ENCODE measurements at places on chromosomes 5 and 9.

DNA sequence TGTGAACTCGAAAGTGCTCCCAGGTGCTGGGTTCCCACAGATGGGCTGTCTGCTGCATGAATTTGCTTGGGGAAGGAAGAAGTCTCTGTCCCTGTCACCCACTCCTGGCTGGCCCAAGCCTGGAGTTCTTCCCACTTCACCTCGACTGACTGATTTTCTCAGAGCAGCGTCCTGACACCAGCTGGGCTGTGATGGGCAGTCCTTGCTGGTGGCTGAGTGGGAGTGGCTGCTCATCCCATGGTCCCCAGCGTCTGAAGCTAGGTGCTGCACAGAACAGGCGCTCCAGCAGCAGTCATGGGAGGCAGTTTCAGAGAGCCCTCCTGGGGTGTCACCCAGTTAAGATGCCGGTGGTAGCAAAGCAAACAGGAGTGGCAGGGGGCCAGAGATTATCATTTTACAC, 10.1 kb upstream of the NEURL1B start:
- DNase-seq: no peak

- no peak for DNase-seq
These were observed 171.9 kb upstream of the ELL2 start for GRCh38 chr5:96133341-96134079.

DNA sequence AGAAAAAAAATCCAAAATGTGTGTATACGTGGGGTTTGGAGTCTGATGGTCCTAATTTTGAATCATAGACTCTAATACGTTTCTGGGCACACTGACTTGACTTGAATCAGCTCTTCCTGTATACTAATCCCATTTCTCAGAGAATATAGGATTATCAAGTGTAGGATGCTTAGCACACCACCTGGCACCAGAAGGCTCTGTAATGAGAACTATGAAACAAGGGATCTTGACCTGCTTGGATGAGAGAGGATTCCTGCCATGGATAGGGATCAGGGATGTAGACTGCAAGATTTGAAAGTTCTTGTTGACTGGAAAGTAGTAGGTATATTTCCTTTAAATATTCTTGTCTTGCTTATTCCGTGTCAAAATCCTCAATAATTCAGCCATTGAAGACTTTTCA, 7.8 kb downstream of the HSPA4 start:
- DNase-seq: no peak

GRCh38 chr9:126084696-126085095, 241.9 kb upstream of the MVB12B start:
- no peak for DNase-seq

All from Right ventricle myocardium superior (tissue), 1 donor.